ENCODE measurements at places on chromosomes 4 and X.

GRCh38 chr4:70522626-70523025, 4.3 kb downstream of the AMTN start:
- no peak for DNase-seq

DNA sequence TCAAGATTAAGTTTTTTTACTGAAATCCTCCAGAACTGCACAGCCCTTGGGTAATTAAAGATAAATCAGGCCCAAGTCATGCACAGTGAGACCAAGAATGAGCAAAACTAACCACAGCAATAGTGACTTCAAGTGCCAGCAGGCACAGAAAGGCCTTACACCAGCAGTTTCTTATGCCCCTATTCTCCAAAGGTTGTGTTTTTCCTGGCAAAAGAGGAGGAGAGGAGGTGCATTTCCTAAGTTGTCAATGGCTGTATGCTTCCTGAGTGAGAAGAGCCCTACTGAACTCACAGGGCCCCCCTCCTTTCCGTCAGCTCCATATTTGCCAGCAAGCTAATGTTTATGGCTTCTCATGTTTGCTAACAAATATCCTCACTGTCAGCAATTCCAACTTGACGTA, 418.7 kb upstream of the INTU start:
- DNase-seq = no peak

GRCh38 chr4:56311299-56311975, 75.9 kb downstream of the AASDH start:
- DNase-seq = no peak

- no peak for DNase-seq
These were observed 19.9 kb upstream of the DUSP9 start for GRCh38 chrX:153626863-153627674.

DNA sequence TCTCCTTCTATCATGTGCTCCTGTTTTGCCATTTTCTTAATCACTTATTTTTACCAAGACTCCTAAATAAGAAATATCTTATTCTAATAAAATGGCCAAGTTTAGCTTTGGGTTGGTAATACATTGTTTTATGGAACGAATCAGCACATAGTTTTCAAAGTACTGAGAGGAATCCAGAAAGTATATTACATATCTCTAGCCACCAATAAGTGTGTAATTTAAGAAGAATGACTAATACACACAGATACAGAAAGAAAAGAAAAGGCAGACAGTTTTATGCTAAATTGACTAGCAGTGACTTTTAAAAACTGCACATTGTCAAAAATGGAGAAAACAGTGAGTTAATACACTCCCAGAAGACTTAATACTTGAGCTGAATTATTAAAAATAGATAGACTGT, 167.0 kb upstream of the IL15 start:
- no peak for DNase-seq
